ENCODE measurements at places on chromosomes 1 and 21. TPM values are rescaled to one million over a fixed set of nuclear protein-coding genes. Genes with fewer than 3 reads are reported as not detected.

- H3K4me1 ChIP-seq, result no peaks in the 10 kb centered on the region
- H3K36me3 ChIP-seq, result no peaks in the 10 kb centered on the region
- no peak overlapping the region for H3K4me3 ChIP-seq
- no peak overlapping the region for H3K27ac ChIP-seq
Observed at GRCh38 chr1:71521655-71522264, 440.9 kb upstream of the ZRANB2 start.

- no peaks in the 10 kb centered on the region for H3K27me3 ChIP-seq
- no peak for DNase-seq
- H3K36me3 ChIP-seq, result no peaks in the 10 kb centered on the region
- H3K4me1 ChIP-seq, result peaks cover 3% of the 10 kb centered on the region
- H3K27ac ChIP-seq, result no peak overlapping the region
Observed at GRCh38 chr1:227540170-227541098, 22.9 kb upstream of the ZNF678 start.

DNA sequence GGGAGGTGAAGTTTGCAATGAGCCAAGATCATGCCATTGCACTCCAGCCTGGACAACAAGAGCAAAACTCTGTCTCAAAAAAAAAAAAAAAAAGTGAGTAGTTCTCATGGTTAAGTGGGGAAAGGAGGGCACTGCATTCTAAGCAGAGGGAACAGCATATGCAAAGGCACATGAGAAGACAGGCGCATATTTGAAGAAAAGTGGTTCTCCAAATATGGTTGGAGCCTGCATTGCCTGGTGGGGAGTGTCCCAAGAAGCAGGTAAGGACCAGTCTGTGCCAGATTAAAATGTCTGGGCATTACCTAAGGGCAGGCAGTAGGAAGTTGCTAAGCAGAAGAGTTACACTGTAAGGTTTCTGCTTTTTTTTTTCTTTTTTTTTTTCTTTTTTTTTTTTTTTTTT, 2.5 kb upstream of the KPNA6 start:
- H3K27ac ChIP-seq, result no peak overlapping the region
- H3K36me3 ChIP-seq, result peaks cover 5% of the 10 kb centered on the region
- no peaks in the 10 kb centered on the region for H3K27me3 ChIP-seq
- DNase-seq, result no peak
- H3K4me3 ChIP-seq, result no peak overlapping the region
- H3K4me1 ChIP-seq, result no peaks in the 10 kb centered on the region

DNA sequence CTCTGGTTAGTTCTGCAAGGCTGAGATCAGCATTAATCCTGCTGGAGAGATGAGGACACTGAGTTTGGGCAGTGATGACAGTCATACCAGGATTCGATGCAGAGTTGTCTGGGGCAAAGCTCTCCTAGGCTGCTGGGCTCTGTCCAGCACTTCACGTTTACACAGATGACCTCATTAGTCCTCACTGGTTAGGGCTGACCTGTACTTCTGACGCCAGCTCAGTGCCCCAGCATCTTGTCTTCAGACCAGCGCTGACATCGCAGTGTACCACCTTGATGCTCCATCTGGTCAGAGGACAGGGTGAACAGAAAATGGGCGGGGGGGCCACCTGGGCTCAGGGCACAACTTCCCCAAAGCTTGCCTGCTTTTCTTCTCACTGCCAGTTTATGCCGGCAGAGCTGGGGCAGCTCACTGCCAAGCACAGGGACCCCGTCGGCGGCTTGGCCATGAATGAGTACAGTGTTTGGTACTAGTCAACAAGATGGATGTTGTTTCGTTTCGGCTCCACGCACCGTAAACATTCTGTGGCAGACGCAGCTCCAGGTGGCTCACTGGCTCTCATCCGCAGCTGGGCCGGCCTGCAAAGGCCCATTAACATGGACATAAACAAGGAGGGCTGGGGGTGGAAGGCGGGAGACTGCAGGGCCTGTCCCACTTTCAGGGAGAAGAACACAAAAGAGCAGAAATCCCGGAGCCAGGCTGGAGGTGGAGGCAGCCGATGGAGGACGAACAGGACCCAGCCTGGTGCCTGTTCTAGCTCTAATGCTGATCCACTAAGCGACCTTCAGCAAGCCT, 118.7 kb downstream of the GLIS1 start:
- no peaks in the 10 kb centered on the region for H3K27me3 ChIP-seq
- no peak overlapping the region for H3K4me3 ChIP-seq
- H3K27ac ChIP-seq, result no peak overlapping the region

DNA sequence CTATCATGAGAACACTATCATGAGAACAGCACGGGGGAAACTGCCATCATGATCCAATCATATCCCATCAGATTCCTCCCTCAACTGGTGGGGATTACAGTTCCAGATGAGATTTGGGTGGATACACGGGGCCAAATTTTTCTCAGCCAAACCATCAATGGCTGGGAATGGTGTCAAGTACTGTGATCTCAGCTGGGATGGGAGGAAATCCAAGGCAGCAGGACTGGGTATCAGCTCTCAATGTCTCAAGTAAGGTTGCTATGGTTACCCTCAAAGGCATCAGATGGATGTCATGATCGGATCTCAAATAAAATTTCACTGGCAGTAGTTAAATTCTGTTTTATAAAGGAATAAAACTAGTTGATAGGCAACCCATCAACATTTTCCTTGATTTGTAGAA, 399.0 kb downstream of the KCNT2 start:
- H3K36me3 ChIP-seq, result no peaks in the 10 kb centered on the region
- DNase-seq, result no peak
- H3K27me3 ChIP-seq, result no peaks in the 10 kb centered on the region
- H3K4me1 ChIP-seq, result no peaks in the 10 kb centered on the region

DNA sequence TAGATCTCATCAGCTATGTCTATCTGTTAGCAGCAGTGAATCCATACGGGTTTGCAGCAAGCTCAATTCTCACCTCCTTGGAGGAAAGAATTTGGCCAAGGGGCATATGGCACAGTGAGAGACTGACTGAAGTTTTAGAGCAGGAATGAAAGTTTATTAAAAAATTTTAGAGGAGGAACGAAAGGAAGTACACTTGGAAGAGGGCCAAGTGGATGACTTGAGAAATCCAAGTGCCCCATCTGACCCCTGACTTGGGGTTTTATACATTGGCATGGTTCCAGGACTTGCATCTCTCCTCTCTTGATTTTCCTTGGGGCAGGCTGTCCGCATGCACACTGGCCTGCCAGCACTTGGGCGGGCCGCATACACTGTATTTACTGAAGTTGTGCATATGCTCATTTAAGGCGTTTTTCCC, 9.2 kb upstream of the OSBPL9 start:
- H3K4me1 ChIP-seq, result no peaks in the 10 kb centered on the region
- H3K4me3 ChIP-seq, result no peak overlapping the region
- no peak overlapping the region for H3K27ac ChIP-seq
- DNase-seq, result no peak
- H3K27me3 ChIP-seq, result no peaks in the 10 kb centered on the region
- H3K36me3 ChIP-seq, result no peaks in the 10 kb centered on the region

Gene UTS2
- not detected for total RNA-seq

Gene SRGAP2
- total RNA-seq, result 99.2 TPM

Gene DISP1
- total RNA-seq, result 12.8 TPM

- no peaks in the 10 kb centered on the region for H3K36me3 ChIP-seq
- peaks cover 7% of the 10 kb centered on the region for H3K4me1 ChIP-seq
- no peak overlapping the region for H3K27ac ChIP-seq
Observed at GRCh38 chr1:201594575-201595245, 55.8 kb downstream of the NAV1 start.

- H3K27ac ChIP-seq, result no peak overlapping the region
- no peak for DNase-seq
- H3K4me1 ChIP-seq, result peaks cover 25% of the 10 kb centered on the region
- no peaks in the 10 kb centered on the region for H3K27me3 ChIP-seq
- H3K4me3 ChIP-seq, result no peak overlapping the region
- peaks cover 3% of the 10 kb centered on the region for H3K36me3 ChIP-seq
Observed at GRCh38 chr1:12456979-12457378, 161.0 kb downstream of the DHRS3 start.

DNA sequence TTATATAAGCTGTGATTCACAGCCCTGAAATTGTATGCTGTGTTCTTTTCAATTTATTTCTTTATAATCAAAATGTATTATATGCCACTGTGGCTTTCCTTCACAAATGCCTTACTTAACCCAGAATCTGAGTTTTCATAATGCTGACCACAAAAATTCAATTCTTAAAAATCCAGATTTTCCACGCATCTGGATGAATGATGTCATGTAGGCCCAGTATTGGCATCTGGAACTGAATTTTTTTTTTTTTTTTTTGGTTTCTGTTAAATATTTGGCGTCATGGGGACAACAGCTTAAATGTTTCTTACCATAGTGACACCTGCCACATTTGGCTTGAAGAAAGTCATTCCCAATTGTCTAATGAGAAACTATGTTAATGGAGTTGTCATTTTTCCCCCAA, 296.8 kb downstream of the TM2D1 start:
- peaks cover 3% of the 10 kb centered on the region for H3K4me1 ChIP-seq
- no peak overlapping the region for H3K27ac ChIP-seq
- H3K27me3 ChIP-seq, result no peaks in the 10 kb centered on the region
- peaks cover 2% of the 10 kb centered on the region for H3K36me3 ChIP-seq
- no peak for DNase-seq

Gene SLC16A4
- 12.0 TPM for total RNA-seq

- no peaks in the 10 kb centered on the region for H3K36me3 ChIP-seq
- H3K4me3 ChIP-seq, result no peak overlapping the region
- no peak overlapping the region for H3K27ac ChIP-seq
- no peaks in the 10 kb centered on the region for H3K27me3 ChIP-seq
- no peak for DNase-seq
Observed at GRCh38 chr1:175133673-175134435, 58.7 kb downstream of the KIAA0040 start.

Gene ACOT11
- 13.5 TPM for total RNA-seq

DNA sequence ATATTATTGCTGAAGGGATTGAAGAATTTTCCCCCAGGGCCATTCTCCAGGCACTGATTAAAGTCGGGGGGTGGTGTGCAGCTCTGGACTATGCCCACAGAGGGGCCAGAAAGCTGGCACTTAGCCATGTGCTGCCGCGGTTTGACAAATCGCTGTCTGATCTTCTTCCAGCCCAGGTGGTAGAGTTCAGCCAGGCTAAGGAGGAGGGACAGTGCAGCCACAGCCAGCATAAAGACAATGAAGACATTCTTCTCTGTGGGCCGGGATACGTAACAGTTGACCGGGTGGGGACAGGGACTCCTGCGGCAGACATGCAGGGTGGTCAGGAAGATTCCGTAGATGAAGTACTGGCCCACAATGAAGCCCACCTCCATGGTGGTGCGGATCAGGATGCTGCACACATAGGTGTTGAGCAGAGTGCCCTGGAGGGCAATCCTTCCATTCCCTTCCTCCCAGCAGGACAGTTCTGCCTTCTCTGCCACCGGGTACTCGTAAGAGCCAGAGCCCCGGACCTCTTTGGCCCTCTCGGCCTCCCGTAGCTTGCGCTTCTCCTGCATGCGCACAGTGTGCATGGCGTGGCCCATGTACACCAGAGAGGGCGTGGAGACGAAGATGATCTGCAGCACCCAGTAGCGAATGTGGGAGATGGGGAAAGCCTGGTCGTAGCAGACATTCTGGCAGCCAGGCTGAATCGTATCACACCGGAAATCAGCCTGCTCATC, 1.9 kb downstream of the GJA5 start:
- H3K4me3 ChIP-seq, result no peak overlapping the region
- peaks cover 42% of the 10 kb centered on the region for H3K36me3 ChIP-seq
- no peak for DNase-seq
- H3K4me1 ChIP-seq, result peaks cover 24% of the 10 kb centered on the region
- no peaks in the 10 kb centered on the region for H3K27me3 ChIP-seq

- peaks cover 11% of the 10 kb centered on the region for H3K4me1 ChIP-seq
- no peak for DNase-seq
- no peak overlapping the region for H3K27ac ChIP-seq
- H3K27me3 ChIP-seq, result no peaks in the 10 kb centered on the region
Observed at GRCh38 chr1:39925721-39926342, 24.1 kb upstream of the MYCL start.

Gene KIF17
- 9.6 TPM for total RNA-seq

GRCh38 chr1:67382292-67382691, 47.9 kb downstream of the SERBP1 start:
- no peaks in the 10 kb centered on the region for H3K27me3 ChIP-seq
- H3K36me3 ChIP-seq, result no peaks in the 10 kb centered on the region
- DNase-seq, result no peak
- H3K4me3 ChIP-seq, result no peak overlapping the region
- no peak overlapping the region for H3K27ac ChIP-seq
- H3K4me1 ChIP-seq, result no peaks in the 10 kb centered on the region

Gene PCNT
- total RNA-seq, result 37.2 TPM

DNA sequence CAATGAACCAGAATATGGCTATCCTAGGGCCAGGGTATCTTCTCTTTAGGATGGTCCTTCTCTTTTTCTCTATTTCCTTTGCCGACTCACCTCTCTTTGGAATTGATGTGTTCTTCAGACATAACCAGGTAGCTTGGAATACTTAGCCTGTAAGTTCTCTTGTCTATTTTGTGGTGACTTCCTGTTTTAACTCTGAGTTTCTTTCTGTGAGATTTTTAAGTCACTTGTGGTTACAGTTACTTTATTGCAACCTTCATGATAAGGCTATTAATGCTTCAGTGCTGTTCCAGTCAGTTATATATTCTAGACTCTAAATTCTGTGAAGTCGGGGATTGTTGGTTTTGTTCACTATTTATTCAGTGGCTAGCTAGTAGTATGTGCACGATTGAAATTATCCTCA, 46.2 kb downstream of the DISP1 start:
- H3K36me3 ChIP-seq, result peaks cover 4% of the 10 kb centered on the region
- H3K27ac ChIP-seq, result no peak overlapping the region
- H3K4me3 ChIP-seq, result no peak overlapping the region
- no peaks in the 10 kb centered on the region for H3K27me3 ChIP-seq

Gene CASP9
- 13.3 TPM for total RNA-seq

Gene YOD1
- 7.1 TPM for total RNA-seq

Gene CD34
- total RNA-seq, result 44.8 TPM
